ENCODE measurements at places on chromosomes 13 and 19.

DNA sequence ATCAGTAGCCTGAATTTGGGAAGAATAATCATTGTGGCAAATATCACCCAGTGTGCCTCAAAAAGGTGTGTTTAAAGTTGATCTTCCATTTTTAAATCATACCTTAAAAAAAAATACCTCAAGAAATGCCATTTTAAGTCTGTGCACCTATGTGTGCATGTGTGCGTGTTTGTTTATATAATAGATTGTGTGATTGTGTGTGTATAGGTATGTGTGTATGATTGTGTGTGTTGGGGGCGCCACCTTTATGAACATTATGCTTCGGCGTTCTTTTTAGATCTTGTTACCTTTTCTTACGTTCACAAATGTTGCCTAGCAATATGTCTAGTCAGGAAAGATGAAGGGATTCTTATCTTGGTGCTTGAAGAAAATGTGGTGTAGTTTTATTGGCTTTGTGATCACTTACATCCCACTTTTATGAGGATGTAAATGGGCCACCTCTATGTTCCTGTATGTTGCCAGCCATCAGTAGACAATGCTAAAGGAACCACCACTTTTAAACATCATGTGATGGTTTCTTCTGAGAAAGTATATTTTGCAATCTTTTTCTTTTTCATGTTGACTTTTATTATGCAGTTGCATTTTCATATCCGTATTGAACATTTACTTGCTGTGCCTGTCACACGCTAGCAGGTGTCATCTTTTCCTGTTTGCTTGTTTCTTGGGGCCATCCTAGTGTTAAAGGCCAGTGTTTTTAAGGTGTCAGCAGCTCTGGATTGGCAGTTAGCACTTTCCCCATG lies 2.2 kb upstream of the IRS2 start:
- no peak for DNase-seq

DNA sequence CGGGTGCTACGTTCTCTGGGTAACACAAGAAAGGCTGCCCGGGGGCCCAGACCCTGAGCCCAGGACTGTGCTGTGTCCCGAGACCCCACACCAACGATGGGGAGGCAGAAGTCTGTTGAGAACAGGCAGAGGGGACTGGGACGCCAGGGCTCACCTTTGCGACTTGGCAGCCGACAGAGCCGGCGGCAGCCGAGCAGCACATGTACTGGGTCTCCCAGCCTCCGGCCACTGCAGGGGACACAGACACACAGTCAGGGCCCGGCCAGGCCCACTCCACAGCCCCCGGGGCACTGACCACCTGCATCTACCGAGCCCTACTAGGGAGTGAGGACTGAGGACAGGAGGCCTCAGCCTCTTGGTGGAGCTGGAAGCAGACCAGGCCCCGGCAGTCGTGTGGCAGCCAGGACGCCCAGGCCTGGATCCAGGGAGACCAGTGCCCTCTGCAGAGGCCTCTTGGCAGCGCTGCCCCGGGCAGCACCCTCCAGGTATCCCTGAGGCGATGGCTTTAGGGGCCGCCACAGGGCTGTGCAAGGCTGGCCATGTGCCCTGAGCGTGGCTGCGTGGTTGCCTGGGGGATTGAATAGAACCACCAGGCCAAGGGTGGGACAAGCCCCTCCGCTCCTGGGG lies 5.6 kb upstream of the ATP8B3 start:
- no peak for DNase-seq

GRCh38 chr19:39351537-39352064 lies 9.4 kb downstream of the SAMD4B start:
- no peak for DNase-seq

DNA sequence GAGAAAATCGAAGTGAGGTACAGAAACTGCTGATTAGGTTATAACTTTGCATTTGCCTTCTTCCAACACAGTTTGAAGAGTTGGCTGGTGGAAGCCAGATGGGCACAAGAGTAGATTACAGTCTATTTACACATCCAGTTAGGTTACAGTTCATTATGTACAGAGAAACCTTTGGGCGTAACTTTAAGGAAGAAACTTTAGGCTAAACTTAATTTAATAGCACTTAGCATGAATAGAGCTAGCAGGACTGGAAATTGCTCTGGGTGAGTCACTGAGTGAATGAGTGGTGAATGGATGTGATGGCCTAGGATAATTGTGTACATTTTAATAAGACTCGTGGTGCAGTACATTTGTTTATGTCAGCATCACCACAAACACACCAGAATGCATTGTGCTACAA lies 62.9 kb upstream of the KLHL1 start:
- DNase-seq: no peak

GRCh38 chr13:69020120-69020519 lies 1087.5 kb upstream of the ATXN8OS start:
- DNase-seq: no peak

DNA sequence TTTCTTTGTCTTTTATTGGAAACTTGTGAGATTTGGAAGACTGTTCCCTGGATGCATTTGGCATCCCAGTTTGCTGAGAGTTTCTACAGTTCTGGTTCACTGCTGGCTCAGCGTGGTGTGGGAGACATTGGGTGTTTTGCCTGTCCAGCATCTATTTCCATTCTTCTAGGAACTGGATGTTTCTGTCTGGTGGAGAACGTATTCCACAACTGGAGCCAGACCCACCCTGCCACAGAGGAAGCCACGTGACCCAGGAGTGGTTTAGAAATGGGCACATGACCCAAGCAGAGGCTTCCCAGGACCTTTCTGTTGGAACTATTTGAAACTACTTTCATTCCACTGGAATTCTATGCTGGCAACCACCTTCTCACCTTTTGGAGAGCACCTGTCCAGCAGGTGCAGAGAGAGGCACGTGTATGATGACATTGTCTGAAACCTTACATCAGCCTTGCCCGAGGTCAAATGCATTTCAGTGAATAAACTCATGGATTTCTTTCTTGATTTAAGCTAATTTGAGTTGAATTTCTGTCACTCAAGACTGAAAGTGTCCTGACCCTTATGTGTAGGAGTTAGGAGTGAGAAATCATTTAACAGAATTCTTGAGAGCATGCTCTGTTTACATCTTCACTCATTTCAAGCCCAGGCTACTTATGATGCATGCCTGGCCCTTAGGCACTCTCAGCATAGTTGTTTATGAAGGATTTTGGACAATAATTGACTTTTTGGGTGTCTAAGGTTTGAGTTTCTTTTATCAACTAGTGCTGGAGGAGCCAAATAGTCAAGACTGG lies 121.8 kb downstream of the AKAP11 start:
- no peak for DNase-seq

- no peak for DNase-seq
These were observed 68.7 kb downstream of the ZAR1L start for GRCh38 chr13:32246468-32246867.

- DNase-seq: peak; percentile 62
These were observed 1.0 kb downstream of the REX1BD start for GRCh38 chr19:18589380-18590272.

DNA sequence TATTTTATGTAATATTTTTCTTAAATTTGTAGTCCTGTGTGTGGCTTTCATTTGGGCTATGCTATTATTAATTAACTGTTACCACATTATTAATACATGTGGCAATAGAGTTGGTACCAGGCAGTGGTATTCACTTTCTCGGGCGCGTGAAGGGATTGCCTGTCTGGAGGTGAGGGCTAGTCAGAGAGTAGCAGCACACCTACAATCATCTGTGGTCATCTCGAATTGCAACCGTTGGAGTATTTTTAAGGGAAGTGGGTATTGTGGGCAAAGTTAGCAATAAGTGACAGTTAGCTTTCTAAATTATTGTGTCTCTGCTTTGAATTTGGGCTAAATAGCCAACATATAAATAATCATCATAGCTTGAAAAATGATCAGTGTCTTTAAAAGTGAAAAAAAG lies 20.0 kb upstream of the GPR18 start:
- DNase-seq: no peak

- DNase-seq: no peak
These were observed 69.8 kb downstream of the USP12 start for GRCh38 chr13:27101847-27102246.

GRCh38 chr13:103006641-103007426 lies 59.4 kb downstream of the SLC10A2 start:
- DNase-seq: no peak

GRCh38 chr19:10565567-10566407 lies at the start of gene KRI1:
KRI1 (minus strand) TSS chr19:10566010; CDS start chr19:10565999, 11 bp downstream.
- DNase-seq: peak; percentile 97

DNA sequence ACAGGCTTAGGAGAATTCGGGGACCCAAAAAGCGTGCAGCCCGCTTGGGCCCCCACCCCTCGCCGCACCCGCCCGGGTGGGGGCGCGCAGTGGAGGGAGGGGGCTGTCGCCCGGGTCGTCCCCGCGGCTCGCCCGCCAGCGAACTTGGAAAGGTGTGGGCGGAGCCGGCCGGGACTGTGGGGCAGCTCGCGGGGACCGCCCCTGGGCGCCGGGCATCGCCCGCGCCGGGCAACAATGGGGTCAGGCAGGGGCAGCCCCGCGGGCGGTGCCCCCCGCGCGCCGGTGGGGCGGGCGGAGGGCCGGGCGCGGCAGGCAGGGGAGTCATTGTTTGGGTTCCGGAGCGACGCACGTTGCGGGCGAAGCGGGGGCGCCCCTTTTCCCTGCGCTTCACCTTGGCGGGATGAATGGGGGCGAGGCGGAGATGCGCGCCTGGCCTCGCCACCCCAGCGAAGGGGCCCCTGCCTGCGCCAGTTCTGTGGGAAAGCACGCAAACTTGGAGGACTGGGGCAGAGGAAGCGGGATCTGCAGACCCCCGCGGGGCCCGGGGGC lies 647 bp upstream of the KLF12 start:
- no peak for DNase-seq

GRCh38 chr19:14519860-14520407 lies 1.7 kb upstream of the DNAJB1 start:
- DNase-seq: no peak

DNA sequence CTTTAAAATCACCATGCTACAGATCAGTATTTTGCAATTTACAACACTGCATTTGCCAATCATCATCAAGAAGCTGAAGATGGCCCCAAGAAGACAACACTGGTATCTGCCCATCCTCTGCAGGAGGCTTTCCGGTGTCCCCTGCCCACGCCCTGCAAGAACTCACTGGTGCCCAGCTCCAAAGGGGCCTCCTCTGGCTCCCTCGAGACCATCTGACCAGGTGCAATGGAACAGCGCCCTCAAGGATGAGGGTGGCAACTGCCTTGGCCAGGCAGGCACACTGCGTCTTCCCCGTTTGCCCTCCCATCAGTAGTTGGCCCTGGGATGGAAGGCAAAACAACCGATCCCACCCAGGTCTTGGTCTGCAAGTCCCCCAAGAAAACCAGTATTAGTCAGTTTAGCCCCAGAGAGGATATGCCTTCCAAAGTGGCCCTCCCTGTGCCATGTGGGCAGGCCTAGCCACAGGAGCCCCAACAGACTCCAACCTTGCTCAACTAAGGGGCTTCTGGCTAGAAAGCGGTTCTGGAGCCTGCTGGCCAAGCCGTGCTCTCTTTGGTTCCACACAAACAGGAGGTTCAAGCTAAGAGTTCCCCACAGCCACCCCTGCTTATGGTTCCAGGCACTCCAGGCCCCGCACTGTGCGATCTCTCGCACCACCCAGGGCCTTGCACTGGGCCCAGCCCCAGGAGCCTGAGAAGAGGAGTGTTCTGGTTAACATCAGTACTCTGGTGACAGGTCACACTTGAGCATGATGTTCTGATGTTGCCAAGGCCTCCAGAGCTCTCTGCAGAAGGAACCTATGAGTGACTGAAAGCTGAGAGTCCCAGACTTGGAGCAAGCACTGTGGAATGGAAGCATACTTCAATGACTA lies 4.7 kb downstream of the PCID2 start:
- DNase-seq: no peak

GRCh38 chr13:110799246-110800236 lies 86.0 kb downstream of the ING1 start:
- no peak for DNase-seq

GRCh38 chr13:76245211-76245610 lies 609.1 kb downstream of the LMO7 start:
- DNase-seq: no peak

DNA sequence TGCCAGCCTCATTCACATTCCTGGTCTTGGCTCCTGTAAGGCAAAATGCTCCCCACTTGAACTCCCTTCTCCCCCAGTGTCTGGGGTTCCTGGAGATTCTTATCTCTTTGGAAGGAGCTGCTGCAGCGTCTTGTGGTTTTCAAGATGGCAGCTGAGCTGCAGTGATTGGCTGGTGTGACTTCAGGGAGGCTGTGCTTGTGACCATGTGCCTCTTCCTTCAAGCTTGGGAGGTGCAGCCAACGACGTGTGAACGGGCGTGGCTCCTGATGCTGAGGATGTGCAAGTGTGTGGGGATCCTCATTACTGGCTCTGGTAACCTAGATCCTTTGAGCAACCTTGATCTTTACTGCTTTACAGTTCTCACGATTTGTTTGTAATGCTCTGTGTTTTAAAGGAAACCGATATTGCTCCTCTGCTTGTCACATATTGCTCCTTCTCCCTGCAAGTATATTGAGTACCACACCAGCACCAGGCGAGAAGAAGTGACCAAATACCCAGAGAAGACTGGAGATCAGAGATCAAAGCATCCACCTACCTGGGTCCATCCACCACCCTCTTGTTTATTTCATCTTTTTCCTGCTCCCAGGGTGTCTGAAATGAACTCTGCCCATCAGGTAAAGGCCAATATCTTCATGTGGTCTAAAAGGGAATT lies 208.5 kb downstream of the FGF9 start:
- no peak for DNase-seq

DNA sequence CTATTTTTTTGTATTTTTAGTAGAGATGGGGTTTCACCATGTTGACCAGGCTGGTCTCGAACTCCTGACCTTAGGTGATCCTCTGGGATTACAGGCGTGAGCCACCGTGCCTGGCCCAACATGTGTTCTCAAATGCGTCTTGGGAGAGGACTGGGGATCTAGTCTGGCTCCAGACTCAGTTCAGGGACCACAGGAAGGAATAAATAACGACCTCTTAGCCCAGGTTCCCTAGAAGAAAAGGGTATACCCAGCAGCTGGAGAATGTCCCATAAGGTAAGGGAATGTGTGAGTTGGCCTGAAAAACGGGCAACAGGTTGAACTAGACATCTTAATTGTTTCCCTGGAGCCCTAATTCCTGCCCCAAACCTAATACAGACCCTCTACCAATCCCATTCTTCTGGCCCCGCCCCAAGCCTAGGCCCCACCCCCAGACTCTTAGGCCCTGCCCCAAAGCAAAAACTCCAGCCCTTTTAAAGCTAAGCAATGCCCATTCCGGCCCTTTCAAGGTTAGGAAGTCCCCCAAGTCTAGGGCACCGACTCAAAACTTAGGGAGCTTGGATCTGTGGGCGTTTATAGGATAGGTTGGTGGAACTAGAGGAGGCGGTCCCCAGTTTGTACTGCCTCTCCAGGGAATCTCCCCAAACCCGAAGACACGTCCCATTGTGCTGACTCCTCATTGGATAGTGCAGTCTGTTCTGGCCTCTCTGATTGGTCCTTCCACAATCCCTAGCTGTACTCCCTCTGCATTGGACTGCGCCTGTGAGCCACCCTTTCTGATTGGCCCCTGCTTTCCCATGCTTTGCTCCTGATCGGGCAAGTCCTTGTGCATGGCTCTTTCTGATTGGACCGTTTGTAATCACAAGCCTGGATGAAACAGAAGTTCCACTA lies 5.4 kb upstream of the LRFN1 start:
- no peak for DNase-seq

All from caudate nucleus (tissue), 63 donors.